ENCODE measurements at places on chromosomes 1 and 21.

DNA sequence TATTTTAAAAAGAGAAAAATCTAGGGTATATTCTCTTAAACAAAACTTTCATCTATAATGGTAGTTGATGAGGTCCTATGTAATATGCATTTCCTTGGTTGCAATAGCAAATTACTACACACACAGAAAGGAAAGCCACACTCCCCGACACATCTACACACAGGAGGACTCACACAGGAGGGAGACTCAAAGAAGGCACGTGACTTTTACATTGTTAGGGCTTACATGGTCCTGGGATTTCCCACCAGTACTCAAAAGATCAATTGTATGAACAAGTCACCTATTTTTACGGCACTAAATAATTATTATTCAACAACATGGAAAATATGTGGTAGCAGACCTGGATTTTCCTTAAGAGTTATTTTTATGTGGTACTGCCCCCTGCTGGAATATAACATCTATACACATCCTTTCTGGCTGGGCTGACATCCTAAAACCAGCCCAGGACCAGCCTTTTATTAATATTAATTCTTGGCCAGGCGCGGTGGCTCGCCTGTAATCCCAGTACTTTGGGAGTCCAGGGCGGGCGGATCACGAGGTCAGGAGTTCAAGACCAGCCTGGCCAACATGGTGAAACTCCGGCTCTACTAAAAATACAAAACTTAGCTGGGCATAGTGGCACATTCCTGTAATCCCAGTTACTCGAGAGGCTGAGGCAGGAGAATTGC lies 33.9 kb upstream of the LGALS8 start:
- no peak for DNase-seq

GRCh38 chr1:33459691-33460090 lies 12.8 kb upstream of the ZSCAN20 start:
- no peak for DNase-seq

- peak; percentile 46 for DNase-seq
Measured at GRCh38 chr1:204446413-204447111, 34.9 kb upstream of the PPP1R15B start.

GRCh38 chr1:228783418-228784040 lies 48.2 kb downstream of the RHOU start:
- DNase-seq, result no peak

DNA sequence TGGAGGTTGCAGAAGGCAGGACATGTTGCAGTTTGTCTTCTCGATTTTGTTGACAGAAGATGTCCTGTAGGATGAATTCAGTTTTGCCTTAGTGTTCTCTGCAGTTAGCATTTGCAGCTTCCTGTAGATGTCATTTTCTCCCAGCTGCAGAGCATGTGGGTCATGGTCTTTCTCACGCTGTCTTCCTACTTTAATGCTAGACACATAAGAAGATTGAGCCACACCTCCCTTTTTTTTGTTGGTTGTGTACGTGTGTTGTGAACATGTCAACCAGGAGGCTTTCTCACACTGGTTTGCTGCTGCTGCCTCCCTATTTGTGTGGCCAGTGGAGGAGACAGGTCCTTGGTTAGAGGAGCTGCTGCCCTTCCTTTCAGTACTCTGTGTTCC lies 110.7 kb downstream of the VPS13D start:
- DNase-seq, result no peak

- no peak for DNase-seq
Measured at GRCh38 chr1:7299329-7299799, 471.7 kb upstream of the VAMP3 start.

DNA sequence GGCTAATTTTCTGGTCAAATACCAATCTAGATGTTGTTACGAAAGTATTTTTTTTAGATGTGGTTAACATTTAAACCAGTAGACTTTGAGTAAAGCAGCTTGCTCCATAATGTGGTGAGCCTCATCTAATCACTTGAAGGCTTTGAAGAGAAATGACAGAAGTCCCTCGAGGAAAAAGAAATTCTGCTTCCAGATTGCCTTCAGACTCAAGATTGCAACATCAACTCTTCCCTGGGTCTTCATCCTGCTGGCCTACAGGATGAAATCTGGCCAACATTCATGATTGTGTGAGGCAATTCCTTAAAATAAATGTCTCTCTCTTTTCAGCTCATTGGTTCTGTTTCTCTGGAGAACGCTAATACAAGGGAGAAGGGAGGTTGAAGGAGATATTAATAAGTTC lies 32.5 kb upstream of the SSX2IP start:
- no peak for DNase-seq

DNA sequence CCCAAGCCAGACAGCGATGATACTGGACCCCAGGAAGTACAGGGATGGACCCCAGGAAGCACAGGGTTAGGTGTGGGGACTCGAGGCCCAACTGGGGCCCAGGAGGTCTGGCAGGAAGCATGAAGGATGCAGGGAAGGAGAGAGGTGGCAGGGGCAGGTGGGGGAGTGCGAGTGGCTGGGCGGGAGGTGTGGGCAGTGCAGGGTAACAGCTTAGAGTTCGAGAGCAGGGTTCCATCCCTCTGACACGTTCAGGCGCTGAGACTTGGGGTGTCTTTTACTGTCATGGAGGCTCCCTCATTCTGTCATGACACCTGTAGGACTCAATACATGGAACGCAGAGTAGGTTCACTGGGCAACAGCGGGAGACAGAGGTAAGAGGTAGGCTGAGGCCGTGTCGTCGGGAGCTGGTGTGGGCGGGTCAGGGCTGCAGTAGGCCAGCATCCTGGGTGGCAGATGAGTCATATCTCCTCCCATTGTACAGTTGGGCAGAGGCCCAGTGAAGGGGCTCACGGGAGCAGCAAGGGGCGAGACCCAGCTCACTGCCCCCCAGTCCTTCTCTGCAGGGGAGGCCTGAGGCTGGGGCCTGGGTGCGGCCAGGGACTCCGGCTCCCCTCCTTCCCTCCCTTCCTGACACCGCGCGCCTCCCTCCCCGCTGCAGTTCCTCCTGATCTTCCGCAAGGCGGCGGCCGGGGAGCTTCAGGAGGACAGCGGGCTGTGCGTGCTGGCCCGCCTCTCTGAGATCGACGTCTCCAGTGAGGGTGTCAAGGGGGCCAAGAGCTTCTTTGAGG lies 11.6 kb upstream of the CTRC start:
- DNase-seq, result no peak

GRCh38 chr1:179933219-179933618 lies 21.4 kb upstream of the CEP350 start:
- DNase-seq, result no peak

GRCh38 chr1:4854367-4854766 lies 200.0 kb downstream of the AJAP1 start:
- DNase-seq, result no peak

DNA sequence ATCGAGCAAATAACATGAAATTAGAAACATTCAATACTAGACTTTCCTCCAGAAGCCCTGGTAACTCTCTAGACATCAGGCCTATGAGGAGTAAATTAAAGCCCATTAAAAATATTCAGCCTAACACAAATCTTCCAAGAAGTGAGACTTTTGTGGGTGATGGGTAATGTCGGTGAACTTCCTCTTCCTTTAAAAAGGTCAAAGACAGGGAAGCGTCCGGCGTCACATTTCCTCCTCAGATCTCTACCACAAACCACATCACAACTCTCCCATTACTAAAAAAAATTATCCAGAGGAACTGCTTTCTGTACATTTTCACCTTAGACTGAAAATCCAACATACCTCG lies 1.4 kb downstream of the EIF4G3 start:
- peak; percentile 10 for DNase-seq

DNA sequence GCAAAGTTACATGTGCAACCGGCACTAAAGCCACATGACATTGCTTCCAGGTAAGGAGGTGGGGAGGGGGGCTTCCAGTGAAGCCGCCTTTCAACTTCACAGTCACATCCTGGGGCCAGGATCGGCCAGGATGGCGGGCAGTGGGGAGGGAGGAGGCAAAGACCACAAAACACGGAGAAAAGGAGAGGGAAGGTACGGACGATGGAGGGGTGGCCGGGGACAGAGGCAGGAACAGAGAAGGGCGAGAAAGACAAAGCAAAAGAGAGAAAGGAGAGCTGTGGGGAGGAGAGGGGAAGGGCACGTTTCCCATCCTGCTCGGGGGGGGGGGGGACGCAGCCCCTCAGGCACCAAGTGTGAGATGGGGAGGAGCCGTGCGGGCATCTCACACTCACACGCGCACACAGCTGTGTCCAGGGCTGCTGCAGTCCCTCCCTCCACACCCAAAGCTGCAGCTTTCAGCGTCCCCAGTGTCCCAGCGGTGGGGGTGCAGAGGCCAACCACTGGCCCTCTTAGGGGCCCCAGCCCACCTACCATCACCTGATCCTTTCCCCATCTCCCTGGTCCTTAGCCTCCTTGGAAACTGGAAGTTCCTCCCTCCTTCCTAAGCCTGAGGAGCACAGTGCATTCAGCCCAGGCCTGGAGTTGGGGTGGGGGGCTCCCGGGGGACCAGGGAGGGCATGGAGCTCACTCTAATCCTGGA lies 2.4 kb downstream of the SH2D5 start:
- no peak for DNase-seq

DNA sequence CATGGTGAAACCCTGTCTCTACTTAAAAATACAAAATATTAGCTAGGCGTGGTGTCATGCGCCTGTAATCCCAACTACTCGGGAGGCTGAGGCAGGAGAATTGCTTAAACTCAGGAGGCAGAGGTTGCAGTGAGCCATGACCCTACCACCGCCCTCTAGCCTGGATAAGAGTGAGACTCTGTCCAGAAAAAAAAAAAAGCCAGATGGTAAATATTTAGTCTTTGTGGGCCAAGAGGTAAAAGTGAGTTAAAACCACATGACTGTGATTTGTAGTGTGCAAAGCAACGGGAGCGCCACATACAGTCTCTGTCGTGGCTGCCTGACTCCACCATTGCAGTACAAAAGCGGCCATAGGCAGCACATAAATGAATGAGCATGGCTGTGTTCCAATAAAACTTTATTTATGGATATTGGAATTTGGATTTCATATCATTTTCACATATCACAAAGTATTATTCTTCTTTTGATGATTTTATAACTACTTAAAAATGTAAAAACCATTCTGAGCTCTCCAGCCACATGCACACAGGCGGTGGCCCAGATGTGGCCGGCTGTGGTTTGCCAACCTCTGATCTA lies 51.8 kb upstream of the CASZ1 start:
- no peak for DNase-seq

DNA sequence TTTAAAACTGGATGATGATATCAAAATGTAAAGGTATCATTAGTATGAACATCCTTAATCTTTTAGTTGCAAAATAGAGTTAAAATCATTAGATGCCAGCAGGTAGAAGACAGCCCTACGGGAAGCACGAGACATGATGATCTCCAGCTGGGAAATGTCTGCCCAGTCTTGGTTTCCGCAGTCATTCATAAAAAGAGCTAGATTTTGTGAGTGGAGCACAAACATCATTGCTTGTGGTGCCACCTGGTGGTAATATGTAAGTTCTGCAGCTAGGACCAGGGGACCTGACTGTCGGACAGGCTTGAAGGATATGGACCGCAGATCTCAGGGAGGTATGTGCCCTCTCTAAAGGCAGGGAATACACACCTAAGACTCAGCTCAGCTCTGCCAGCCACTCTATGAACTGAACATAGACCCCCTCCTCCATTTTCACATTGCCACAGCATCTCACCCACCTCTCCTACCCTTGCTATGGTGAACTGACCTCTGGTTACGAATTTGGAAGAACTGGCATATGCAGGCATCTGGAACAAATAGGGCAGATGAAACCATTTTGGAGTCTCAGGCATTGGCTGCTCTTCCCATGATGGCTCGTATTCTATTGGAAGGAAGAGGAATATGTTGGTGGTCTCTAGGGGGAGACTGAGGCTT lies 9.2 kb downstream of the FCMR start:
- no peak for DNase-seq

DNA sequence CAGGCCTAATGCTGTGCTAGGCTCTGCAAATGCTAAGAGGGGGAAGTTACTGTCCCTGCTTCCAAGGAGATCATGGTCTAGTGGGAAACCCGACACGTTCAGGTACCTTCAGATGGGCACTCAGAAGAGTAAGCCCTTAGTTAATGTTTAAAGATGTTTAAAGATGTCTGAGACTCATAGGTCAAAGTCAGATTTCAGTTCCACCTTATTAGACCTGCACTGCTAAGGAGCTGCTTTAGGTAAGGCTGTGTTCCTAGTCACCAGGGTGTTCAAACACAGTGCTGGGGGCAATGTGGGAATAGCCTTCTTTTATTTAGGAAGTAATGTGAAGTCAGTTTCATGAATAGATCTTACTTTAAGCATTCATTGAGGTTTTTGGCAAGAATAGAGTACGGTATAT lies 3.8 kb upstream of the RUSC1 start:
- DNase-seq, result no peak

DNA sequence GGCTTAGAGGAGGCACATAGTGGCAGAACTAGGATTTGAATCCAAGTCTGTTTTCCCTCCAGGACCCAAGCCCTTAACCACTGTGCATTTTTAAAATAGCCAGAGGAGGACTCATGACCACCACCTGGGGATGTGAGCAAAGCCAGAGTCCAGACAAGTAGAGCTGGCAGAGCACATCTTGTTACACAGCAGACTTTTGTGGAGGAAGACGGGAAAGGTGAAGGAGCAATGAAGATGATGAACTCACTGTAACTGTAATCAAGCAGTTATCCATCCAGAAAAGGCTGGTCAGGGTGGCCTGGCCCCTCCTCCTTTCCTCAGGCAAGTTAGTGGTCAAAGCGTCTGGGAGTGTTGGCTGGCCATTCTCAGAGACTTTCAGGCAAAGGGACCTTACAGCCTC lies 50.9 kb downstream of the SLC44A3 start:
- DNase-seq, result no peak

DNA sequence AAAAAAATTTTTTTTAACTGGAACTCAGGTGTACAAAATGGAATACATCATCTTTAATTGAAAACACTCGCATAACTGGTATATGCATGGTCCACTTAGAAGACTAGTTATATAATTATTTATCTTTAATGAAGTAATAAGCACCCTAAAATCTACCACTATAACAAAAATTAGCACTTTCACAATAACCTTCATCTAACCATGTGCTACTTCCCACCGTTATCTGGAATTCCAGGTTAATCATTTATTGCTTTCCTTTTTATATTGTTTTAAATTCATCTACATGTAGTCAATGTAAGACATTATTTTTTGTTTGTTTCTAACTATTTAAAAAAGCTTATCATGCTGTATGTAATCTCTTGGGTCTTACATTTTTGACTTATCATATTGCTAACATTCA lies 39.0 kb downstream of the GDAP2 start:
- DNase-seq, result no peak

GRCh38 chr1:84000954-84001495 lies 2.1 kb upstream of the TTLL7 start:
- no peak for DNase-seq

GRCh38 chr1:44405798-44406736 lies 1.0 kb downstream of the RNF220 start:
- no peak for DNase-seq

- DNase-seq, result no peak
Measured at GRCh38 chr1:160963521-160963920, 8.9 kb upstream of the ITLN2 start.

- DNase-seq, result no peak
Measured at GRCh38 chr1:216175714-216176113, 247.5 kb downstream of the USH2A start.

Measured in stimulated activated CD4-positive, alpha-beta T cell treated with anti-CD3 and anti-CD28 coated beads, TNF-alpha, amount 100 ng/mL, for 48 hours (primary cell).